ENCODE measurements at places on chromosomes 16 and 17.

- DNase-seq, result no peak
Measured at GRCh38 chr16:74226338-74226954, 70.2 kb upstream of the PSMD7 start.

- no peak for DNase-seq
Measured at GRCh38 chr16:56355221-56355620, 70.1 kb downstream of the AMFR start.

DNA sequence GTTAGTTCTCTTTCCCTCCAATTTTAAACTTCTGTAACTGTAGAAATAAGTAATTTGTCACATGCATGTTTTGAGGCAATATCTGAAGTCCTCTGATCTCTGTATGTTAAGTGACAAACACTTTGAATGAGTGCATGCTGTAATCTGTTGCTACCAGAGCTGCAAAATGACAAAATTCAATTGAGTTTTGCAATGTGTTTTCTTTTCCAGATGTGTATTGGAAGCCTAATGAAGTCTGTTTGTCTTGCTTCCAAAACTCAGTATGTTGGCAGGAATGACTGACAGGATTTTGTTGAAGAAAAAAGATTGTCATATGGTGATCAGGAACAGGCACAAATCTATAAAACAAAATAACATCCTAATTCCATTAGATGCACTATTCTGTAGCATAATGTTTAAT is 561.6 kb upstream of the CDH8 start:
- no peak for DNase-seq

- DNase-seq, result no peak
Measured at GRCh38 chr16:54118846-54119245, 167.7 kb downstream of the IRX3 start.

DNA sequence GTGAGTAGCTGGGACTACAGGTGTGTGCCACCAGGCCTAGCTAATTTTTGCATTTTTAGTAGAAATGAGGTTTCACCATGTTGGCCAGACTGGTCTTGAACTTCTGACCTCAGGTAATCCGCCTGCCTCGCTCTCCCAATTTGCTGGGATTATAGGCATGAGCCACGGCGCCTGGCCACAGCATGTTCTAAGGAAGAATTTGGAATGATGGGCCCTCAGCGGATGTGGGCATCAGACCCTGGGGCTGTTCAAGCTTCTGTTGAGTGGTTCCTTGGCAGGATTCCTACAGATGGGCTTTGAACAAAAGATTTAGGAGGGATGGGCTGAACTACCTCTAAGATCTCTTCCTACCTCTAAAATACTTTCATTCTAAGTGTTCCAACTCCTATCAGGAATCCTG is 4.1 kb downstream of the PRPSAP2 start:
- no peak for DNase-seq

GRCh38 chr17:60676758-60677307 is 818 bp upstream of the BCAS3 start:
- no peak for DNase-seq

- DNase-seq, result no peak
Measured at GRCh38 chr16:48525201-48526057, 84.6 kb downstream of the N4BP1 start.

GRCh38 chr17:44086364-44087311 is 16.1 kb downstream of the G6PC3 start:
- no peak for DNase-seq

DNA sequence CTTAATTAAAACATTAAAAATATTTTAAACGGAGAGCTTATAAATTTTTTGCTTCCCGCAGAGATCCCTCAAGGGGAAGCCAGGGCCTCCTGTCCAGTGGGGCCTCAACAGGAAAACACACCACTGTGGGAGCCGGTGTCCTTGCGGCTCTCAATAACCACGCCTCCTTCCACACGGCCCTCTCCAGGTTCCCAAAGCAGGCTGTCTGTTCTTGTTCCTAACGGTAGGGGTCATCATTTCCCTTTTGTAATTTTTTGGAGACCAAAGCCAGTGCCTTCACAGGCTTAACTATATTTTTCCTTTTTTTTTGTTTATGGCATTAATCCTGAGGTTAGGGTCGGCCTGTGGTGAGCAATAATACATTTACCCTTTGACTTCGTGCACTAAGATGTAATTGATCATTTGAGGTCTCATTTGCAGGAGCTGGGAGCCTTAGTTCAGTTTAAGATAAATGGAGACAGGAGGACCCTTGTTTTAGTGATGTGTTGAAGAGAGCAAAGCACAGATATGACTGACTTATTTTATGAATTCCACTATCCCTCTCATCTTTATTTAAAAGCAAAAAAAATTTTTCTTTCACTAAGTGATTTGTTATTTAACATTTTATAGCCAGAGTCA is 77.5 kb upstream of the N4BP1 start:
- peak; percentile 90 for DNase-seq

DNA sequence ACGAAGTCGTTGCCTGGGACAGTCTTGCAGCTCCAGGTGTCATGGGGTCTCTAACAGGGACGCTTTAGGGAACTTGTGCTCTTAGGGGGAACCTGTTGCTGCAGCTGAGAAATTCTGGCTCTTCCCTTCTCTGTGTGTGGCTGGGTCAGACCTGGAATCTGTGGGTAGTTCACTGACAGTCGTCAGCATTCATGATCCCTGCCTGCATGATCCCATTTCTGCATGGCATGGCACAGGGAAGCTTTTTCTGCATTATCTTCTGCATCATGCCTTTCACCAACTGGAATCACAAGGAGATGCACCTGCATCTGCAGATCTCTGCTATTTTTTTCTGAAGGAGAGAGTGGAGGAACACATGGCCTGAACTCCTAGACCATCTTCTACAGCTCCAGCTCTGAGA is 85.6 kb downstream of the SOX9 start:
- no peak for DNase-seq

Data from NCI-H1105 treated with DMSO at 0.1 percent for 48 hours (cell line).